Endothelial cell (in vitro differentiated cells): ENCODE measurements at places on chromosomes 2 and 18.
A peak's percentile ranks its signal among the peaks of the same experiment; 100 is the strongest.

DNA sequence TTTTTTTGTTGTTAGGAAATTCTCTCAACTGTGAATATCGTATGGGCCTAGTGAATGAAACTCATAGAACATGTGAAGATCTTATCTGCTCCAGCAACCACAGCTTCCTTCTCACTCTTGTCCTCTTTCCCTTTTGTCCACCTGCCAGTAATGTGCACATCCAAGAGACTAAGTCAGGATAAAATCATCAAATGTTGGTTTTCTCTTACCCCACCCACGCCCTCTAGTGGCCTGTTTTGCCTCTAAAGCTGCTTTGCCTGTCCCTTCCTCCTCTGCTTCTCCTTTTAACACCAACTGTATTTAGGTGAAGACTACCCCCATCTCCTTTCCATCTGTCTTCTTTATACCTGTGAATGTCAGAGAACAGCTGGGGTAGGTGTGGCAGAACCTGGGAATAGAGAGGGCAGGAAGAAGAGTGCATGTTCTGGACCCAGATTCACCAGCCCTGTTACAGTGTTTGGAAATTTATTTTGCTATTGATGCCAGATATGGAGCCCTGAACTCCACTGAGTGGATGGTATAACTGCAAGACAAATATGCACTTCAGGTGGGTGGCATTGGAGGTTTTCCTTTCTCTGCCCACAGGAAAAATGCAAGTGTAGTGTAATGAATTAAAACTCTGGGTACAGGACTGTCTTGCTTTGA, 8.4 kb upstream of the MGAT5 start:
- peak; percentile 80 for DNase-seq

GRCh38 chr18:47501946-47502345, 250.5 kb upstream of the SKOR2 start:
- no peak for DNase-seq

DNA sequence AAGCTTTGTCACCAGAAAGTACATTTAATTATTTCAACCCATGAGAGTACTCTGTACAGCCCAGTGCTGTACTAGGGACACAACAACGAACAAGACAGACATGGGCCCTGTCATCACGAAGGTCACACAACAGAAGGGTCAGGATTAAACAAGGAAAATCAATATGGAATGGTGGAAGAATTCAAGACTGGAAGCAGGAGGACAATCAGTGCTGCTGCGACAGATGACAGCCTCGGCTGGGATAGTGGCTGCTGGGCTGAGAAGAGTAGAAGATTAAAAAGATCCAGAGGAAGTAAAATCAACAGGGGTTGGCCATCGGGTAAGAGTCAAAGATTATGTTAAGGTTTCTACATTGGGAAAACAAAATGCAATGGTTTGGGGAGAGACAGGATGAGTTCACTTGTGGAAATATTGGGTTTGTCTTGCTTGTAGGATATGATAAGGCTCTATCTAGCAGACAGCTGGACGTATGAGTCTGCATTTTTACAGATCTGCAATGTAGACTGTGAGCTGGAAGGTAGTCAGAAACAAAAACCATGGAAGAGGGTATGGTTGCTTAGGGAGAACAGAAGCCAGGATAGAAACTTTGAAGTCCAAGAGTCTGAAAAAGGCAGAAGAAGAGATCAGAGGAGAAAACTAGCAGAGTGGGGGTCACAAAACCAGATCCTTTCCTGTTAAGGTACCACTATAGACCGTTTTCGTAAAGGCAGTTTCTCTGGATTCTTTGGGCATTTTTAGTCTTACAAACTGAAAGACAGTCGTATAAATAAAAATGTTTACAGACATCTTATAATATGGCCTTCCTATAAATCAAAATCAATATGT, 84.1 kb downstream of the PRELID3A start:
- no peak for DNase-seq

DNA sequence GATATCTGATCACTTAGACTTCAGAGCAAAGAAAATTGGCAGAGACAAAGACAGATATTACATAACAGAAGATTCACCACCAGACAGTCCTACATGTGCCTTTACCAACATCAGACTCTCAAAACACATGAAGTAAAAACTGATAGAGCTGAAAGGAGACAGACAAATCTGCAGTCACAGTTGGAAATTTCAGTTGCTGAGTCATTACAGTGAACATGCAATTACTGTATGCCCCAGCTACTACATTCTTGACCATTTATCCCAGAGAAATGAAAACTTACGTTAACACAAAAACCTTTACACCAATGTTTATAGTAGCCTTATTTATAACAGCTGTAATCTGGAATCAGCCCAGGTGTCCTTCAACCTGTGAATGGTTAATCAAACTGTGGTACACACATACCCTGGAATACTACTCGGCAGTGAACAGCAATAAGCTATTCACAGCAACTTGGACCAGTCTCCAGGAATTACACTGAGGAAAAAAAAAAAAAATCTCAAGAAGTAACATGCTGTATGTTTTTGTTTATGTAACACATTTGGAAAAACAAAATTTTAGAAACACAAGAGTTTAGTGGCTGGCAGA, 7.5 kb upstream of the SCLY start:
- DNase-seq, result no peak

GRCh38 chr2:111910609-111911277, 12.3 kb downstream of the MERTK start:
- DNase-seq, result no peak

GRCh38 chr2:167572883-167573619, 674.3 kb downstream of the STK39 start:
- DNase-seq, result no peak

GRCh38 chr18:63144748-63145147, 174.8 kb downstream of the BCL2 start:
- no peak for DNase-seq
